ENCODE measurements at places on chromosomes 5 and 9. TPM values are rescaled to one million over a fixed set of nuclear protein-coding genes. Genes with fewer than 3 reads are reported as not detected.

Gene SAXO1
- polyA plus RNA-seq = not detected

Gene PITX1
- not detected for polyA plus RNA-seq

Gene GABRB2
- not detected for polyA plus RNA-seq

Gene SELENOP
- polyA plus RNA-seq = not detected

Gene THOC3
- polyA plus RNA-seq = 170 TPM

Gene GADD45G
- polyA plus RNA-seq = 1.3 TPM

Gene FAM169A
- polyA plus RNA-seq = 5.1 TPM

GRCh38 chr5:177452688-177453638 lies 6.3 kb downstream of the PRR7 start:
- DNase-seq = no peak

DNA sequence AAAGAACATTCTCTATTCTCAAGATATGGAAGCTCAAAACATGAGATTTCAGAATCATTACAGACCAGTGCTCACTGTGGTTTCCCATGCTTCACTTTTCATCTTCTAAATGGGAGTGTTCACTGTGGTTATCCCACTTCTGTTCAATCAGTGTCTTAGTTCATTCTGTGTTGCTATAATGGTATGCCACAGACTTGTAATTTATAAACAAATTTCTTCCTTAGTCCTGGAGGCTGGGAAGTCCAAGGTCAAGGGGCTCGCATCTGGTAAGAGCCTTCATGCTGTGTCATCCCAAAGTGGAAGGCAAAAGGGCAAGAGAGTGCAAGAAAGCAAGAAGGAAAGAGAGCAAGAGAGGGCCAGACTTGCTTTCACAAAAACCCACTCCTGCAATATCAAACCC lies 146.3 kb downstream of the TTC39B start:
- DNase-seq = no peak

DNA sequence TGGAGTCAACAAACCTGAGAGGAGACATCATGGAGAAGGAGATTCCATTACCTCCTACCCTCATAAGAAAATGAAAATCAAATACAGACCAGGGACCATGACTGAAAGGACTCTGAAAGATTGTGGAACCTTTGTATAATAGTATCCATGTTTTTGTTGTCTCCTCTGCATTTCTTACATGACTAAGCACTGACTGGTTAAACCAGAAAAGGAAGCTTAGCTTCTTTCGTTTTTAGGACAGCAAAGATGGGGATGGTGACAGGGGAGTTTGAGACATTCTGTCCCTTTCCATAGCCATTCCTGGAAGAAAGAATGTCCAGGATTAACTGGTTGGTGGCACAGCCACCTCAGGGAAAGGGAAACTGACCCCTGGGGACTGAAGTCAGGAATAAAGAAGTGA lies 22.2 kb downstream of the ITGA1 start:
- no peak for DNase-seq

- no peak for DNase-seq
Observed at GRCh38 chr9:122133263-122133983, 26.2 kb downstream of the NDUFA8 start.

DNA sequence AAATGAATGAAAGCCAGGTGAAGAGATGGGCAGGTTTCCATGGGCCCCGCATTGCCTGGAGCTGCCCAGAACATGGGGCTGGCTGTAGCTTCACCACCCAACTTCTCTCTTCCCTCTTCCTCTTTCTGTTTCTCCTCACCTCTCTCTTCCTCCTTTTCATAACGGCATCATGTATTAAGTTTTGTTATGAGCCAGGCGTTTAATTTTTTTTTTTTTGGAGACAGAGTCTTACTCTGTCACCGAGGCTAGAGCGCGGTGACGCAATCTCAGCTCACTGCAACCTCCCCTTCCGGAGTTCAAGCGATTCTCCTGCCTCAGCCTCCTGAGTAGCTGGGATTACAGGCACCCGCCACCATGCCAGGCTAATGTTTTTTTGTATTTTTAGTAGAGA lies 13.0 kb upstream of the SPINK4 start:
- no peak for DNase-seq

GRCh38 chr9:110952540-110952859 lies 85.8 kb downstream of the LPAR1 start:
- no peak for DNase-seq

DNA sequence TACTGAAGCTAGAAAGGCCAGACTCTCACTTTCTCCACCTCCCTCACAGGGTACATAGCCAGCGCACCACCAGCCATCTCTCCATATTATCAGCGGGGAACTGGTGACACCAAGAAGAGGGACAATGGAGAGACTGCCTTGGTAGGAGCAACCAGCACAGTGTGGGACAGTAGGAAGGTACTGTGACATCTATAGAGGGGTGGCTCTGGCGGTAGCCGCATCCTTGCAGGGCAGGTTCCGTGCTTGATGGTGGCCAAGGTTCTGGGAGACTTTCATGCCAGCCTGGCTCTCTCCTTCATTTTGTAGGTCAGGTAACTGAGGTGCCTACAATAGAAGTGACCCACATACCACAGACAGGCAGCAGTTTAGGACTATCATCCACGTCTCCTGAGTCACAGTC lies 65.5 kb upstream of the SMIM23 start:
- no peak for DNase-seq

GRCh38 chr5:159096243-159096923 lies 3.3 kb downstream of the EBF1 start:
- no peak for DNase-seq

Measured in CD4-positive, CD25-positive, alpha-beta regulatory T cell (primary cell).